ENCODE measurements at places on chromosomes 7 and 10.

DNA sequence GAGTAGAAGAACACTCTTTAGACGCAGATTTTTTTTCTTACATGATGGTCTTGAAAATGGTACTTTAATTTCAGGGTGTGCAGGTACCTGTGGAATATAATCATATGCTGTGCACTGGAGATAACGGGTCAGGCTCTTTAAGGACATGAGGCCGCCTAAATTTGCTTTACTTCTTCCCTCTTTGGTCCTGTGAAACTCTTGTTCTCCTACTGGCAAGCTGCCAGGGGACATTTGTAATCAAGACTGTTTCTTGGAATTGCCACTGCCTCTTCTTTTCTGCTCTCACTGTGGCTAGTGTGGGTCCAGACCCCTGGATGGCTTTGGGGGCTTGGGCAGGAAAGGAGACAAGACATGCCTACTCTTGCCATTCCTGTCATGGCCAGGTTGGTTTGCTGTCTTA is 146.0 kb downstream of the SND1 start:
- DNase-seq: no peak

- no peak for DNase-seq
Observed at GRCh38 chr7:38905056-38905759, 3.8 kb downstream of the VPS41 start.

DNA sequence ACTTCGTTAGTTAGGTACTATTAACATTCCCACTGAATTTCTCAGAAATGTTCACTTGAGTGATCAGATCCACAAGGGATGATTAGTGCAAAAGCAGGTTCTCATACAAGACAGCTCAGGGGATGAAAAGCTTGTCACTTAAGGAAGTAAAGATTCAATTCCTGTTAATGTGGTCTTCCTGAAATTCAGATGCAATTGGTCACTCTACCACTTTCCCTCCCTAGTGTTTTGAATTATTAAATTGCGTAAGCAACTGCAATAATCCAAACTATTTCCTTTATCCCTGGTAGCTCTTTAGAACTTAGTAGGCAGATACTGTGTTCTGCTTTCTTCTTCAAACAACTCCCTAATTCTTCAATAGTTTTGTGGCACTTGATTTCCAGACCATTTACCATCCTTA is 121.4 kb downstream of the MAGI2 start:
- peak; percentile 36 for DNase-seq

DNA sequence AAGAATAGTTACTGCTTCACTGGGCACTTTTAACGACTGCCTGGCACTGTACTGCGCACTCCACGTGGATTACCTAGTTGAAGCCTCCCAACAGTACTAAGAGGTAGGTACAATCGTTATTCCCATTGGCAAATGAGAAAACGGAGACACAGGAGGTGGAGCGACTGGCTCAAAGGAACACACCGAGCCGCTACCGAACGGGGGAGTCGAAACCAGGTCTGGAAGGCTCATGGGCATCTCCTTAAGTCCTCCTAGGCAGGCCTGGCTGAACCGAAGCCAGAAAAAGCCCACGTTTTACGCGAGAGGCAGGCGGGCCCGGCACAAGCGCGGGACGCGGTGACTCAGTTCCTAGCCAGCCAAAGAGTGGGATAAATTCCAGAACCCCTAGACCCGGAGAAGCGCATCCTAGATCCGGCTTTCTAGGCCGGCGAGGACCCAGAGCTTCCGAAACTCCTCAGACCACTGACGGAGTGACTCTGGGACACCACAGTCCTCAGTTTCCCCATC is 472 bp downstream of the PDAP1 start:
- peak; percentile 68 for DNase-seq

DNA sequence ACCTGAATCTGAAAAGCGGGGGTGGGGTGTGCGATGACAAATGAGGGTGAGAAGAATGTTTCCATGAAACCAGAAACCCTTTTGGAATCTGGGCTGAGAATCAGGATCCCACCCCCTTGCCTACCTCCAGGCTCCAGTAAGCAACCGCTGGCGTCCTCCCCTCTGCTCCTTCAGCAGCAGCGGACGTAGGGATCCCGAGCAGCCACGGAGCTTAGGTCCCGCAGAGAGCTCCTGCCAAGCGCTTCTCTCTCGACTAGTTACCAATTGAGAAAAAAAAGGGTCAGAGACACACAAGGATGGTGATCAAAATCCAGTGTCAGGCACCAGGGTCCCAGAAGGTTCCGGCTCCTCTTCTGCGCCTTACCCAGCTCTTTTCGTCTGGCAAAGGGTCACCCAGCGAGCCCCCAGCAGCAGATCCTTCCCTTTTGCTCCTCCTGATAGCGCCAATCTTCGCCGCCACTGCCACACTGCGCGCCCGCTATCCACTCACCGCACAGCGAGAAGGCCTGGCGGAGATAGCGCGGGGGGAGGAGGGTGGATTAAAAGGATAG is 733.5 kb downstream of the ZWINT start:
- DNase-seq: no peak

- no peak for DNase-seq
Observed at GRCh38 chr10:132609211-132609610, 71.6 kb downstream of the INPP5A start.

- DNase-seq: no peak
Observed at GRCh38 chr10:103793429-103793828, 61.9 kb downstream of the SH3PXD2A start.

DNA sequence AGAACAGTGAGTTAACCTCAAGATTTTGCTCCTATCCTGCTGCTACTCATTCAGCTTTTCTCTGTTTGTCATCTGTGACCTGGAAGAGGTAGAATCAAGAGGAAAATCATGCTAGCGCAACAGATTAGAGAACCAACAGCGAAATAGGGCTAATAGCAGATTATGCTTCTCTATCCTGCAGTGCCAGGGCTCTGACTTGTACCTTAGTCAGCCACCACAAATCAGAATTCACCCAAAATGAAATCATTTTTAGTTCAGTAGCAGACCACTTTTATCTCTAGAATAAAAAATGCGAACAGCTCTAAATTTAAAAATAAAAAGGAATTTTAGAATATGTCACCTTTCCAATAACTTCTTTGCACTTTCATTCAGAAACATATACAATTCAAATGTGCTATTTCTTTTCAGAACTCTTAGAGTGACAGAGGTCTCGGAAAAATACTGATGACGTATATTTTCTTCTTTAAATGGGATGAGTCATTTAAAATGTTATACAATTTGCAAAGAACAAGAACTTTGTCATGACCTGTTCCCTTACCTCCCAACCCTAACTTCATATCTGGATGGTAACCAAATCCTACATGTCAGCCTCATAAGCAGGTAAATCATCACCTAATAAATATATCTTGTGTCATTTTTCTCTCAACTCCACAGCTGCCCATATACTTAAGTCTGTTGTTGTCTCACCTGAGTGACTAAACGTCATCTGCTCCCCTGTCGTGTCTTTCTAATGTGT is 896.4 kb downstream of the PCDH15 start:
- no peak for DNase-seq

- DNase-seq: no peak
Observed at GRCh38 chr7:109178342-109178741, 608.7 kb downstream of the DNAJB9 start.

DNA sequence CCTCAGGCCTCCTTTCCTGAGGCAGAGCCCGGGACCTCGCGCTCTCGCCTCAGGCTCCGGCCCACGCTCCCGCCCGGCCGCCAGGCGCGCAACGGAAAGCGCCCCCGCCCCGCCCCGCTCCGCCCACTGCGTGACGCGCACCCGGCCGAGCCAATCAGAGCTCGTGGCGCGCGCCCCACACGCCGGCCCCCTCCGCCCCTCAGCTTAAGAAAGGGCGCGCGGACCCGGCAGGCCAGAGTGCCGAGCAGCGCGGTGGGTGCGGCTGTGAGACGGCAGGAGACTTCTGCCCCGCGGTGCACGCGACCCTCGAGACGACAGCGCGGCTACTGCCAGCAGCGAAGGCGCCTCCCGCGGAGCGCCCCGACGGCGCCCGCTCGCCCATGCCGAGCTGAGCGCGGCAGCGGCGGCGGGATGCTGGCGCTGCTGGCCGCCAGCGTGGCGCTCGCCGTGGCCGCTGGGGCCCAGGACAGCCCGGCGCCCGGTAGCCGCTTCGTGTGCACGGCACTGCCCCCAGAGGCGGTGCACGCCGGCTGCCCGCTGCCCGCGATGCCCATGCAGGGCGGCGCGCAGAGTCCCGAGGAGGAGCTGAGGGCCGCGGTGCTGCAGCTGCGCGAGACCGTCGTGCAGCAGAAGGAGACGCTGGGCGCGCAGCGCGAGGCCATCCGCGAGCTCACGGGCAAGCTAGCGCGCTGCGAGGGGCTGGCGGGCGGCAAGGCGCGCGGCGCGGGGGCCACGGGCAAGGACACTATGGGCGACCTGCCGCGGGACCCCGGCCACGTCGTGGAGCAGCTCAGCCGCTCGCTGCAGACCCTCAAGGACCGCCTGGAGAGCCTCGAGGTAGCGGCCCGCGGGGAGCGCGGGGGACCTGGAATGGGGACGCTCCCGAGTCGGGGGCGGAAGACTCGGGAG is at the start of gene NPTX2:
TSS of gene NPTX2 (plus strand) at position 235 of the 909 bp plus-strand sequence. CDS start at position 412, 177 bp downstream.
- no peak for DNase-seq

GRCh38 chr10:78448994-78449418 is 415.3 kb downstream of the RPS24 start:
- no peak for DNase-seq

- no peak for DNase-seq
Observed at GRCh38 chr7:22819476-22819875, 3.2 kb downstream of the TOMM7 start.

DNA sequence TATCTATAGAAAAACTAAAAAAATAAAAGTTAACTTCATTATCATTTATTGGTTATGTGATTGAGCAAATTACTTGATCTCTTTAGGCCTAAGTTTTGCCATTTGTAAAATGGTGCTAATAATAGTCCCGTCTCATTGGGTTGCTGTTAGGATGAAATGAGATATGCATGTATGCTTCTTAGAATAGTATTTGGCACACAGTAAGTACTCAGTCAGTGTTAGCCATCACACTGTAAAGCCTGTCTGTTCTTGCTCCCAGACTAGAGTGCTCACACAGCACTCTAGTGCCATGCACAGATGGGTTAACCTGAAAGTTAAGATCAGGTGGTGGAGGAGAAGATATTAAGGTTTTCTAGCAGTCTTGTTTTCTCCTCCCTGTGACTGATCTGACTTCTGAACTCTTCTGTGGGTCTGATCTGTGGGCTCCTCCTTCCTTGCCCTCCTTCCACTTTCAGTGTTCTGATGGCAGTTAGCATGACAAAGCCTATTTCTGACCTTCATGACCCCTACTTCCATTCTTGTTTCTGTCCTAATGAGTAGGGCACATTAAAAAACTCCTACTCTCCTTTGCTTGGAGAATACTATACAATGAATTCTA is 167.5 kb downstream of the RNLS start:
- no peak for DNase-seq

GRCh38 chr7:100878685-100879084 is 3.8 kb downstream of the SRRT start:
- no peak for DNase-seq

GRCh38 chr10:37752334-37752875 is 105.0 kb downstream of the ZNF248 start:
- DNase-seq: no peak

DNA sequence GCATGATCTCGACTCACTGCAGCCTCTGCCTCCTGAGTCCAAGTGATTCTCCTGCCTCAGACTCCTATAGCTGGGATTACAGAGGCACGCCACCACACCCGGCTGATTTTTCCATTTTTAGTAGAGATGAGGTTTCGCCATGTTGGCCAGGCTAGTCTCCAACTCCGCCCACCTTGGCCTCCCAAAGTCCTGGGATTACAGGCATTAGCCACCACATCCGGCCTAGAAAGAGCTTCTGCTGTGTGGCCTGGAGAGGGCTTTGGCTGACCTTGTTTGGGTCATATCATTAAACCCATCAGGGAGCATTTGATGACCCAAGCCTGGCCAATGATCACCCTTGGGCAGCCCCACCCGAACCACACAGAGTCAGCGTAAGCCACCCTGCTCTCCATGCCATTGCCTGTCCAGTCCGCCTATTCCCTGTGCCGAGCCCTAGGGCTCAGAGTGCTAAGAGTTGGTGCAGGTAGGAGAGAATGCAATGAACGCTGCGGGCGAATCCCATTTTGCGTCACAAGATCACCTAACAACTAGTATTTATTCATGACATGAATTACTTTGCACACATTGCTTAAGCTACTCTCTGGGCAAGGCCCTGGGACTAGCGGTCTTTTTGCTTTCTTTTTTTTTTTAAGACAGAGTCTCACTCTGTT is 22.3 kb upstream of the GDI2 start:
- DNase-seq: no peak

All from NCI-H226 (cell line).